ENCODE measurements at places on chromosomes 13 and 19.
A peak's percentile ranks its signal among the peaks of the same experiment; 100 is the strongest.

DNA sequence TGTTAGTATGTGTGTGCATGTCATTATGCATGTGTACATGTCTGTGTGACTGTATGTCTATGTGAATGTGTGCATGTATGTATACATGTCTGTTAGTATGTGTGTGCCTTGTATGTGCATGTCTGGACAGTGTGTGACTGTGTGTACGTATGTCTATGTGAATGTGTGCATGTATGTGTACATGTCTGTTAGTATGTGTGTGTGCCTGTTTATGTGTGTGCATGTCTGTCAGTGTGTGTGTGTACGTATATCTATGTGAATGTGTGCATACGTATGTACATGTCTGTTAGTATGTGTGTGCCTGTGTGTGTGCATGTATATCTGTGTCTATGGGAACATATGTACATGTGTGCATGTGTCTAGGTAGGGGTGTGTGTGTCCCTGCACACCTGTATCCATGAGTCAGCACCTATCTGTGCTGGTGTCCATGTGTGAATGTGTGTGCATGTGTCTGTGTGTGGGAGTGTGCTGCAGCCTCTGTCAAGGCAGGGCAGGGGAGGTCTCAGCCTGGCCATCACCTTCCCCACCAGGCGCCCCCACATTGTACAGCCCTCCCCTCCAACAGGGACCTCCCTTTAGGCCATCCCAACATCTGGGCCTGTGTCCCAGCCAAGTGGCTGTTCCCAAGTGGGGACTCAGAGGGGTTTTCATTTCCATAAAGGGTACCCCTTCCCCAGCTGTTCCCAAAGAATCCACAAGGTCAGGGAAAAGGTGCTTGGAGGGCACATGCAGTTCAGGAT lies 4.4 kb downstream of the GAS6 start:
- no peak overlapping the region for H3K27ac ChIP-seq
- H3K4me1 ChIP-seq = peaks cover 16% of the 10 kb centered on the region
- no peak overlapping the region for H3K4me3 ChIP-seq
- H3K27me3 ChIP-seq = peaks cover 40% of the 10 kb centered on the region
- DNase-seq = no peak

GRCh38 chr19:4606921-4607678 lies 32.2 kb upstream of the TNFAIP8L1 start:
- no peaks in the 10 kb centered on the region for H3K4me1 ChIP-seq
- no peak overlapping the region for H3K27ac ChIP-seq
- peaks cover 23% of the 10 kb centered on the region for H3K27me3 ChIP-seq
- DNase-seq = no peak
- H3K36me3 ChIP-seq = no peaks in the 10 kb centered on the region

- H3K27me3 ChIP-seq = peaks cover 19% of the 10 kb centered on the region
- H3K36me3 ChIP-seq = no peaks in the 10 kb centered on the region
- H3K4me1 ChIP-seq = peaks cover 2% of the 10 kb centered on the region
- no peak overlapping the region for H3K4me3 ChIP-seq
- H3K27ac ChIP-seq = no peak overlapping the region
- DNase-seq = no peak
Observed at GRCh38 chr19:2983351-2984214, 6.2 kb downstream of the TLE6 start.

- no peak overlapping the region for H3K4me3 ChIP-seq
- H3K27me3 ChIP-seq = no peaks in the 10 kb centered on the region
- DNase-seq = no peak
- H3K36me3 ChIP-seq = no peaks in the 10 kb centered on the region
Observed at GRCh38 chr13:65656740-65657329, 1573.3 kb downstream of the PCDH9 start.

GRCh38 chr13:77565635-77566034 lies 30.1 kb downstream of the SCEL start:
- no peaks in the 10 kb centered on the region for H3K36me3 ChIP-seq
- H3K4me1 ChIP-seq = no peaks in the 10 kb centered on the region
- H3K27me3 ChIP-seq = peaks cover 7% of the 10 kb centered on the region
- H3K27ac ChIP-seq = no peak overlapping the region
- H3K4me3 ChIP-seq = no peak overlapping the region

DNA sequence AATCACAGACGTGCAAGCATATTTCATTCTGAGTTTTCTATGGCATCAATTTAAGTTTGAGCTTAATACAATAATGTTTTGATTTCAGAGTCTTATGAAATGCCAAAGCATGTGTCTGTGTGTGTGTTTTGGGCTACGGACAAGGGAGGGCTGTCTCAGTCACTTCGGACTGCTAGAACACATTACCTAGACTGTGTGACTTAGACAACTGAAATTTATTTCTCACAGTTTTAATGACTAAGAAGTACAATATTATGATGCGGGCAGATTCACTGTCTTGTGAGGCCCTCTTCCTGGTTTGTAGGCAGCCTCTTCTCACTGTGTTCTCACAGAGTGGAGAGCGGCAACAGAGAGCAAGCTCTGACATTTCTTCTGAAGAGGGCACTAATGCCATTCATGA lies 1202.0 kb downstream of the EFNB2 start:
- no peak for DNase-seq
- H3K27me3 ChIP-seq = no peaks in the 10 kb centered on the region
- H3K27ac ChIP-seq = no peak overlapping the region
- H3K4me3 ChIP-seq = no peak overlapping the region
- H3K4me1 ChIP-seq = no peaks in the 10 kb centered on the region

DNA sequence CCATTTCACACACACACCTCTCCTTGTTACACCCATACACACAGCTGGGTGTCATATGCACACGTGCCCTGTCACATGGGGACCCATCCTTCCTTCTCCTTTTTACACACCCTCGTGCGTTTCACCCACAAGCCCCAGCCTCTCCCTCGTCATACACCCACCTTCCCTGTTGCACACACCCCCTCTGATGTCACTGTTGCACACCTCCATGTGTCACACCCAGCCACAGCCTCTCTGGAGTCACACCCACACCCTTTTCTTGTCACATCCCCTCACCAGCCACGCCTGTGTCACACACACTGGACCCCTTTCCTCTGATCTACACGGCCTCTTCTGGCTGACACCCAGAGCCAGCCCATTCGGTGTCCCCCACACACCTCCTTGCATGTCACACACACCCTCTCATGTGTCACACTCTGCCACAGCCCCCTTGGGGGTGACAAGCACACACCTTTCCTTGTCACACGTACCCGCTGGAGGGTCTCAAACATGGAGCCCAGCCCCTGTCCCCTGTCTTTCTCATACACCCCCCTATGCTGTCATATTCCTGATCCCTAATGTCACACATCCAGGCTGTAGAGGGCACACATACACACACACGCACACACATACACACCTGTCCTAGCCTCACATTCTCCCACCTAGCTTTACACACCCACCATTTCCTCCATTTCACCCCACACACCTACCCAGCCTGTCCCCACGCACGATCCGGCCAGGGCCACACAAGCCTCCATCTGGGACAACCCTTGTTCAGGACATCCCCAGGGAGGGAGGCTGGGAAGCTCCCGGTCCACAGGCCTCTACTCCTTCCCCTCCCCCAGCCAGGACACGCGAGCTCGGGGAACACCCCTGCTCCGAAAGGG lies 1.4 kb downstream of the NOVA2 start:
- H3K4me3 ChIP-seq = no peak overlapping the region
- no peak overlapping the region for H3K27ac ChIP-seq
- H3K36me3 ChIP-seq = no peaks in the 10 kb centered on the region

DNA sequence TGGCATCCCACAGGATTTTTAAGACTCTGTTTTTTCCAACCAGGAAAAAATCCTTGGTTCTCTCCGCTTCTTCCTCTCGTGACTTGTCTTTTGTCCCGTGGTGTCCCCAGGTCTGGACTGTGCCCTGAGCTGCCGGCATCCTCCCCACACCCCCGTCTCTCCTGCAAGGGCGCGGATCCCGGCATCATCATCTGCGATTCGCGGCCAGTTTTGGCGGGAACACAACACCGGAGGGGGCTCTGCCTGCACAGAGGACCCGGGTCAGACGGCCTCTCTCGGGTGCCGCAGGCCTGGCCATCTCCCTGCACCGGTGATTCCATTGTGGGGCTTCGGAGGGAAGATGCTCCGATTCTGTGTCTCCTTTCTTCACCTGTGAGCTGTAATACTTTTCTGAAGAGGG lies 18.8 kb upstream of the GAS6 start:
- H3K27ac ChIP-seq = no peak overlapping the region
- no peak for DNase-seq
- peaks cover 23% of the 10 kb centered on the region for H3K4me1 ChIP-seq
- H3K27me3 ChIP-seq = peaks cover 3% of the 10 kb centered on the region

DNA sequence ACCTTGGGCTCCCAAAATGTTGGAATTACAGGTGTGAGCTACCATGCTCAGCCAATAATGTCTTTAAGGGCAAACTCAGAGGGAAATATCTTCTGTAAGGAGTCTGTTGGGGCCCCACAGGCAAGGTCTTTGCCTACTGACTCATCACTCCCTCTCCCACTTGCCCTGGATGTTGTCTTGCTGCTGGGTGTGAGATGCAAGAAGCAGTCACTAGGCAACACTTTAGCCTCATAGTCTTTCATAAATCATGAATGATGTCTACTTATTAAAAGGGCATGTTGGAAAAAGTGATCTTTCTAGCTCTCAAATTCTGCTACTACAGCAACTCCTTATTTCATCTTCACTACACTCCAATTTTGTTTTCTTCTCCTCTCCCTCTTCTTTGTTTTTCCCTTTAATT lies 34.6 kb upstream of the SLC10A2 start:
- no peak overlapping the region for H3K4me3 ChIP-seq
- no peak overlapping the region for H3K27ac ChIP-seq
- no peaks in the 10 kb centered on the region for H3K27me3 ChIP-seq
- no peak for DNase-seq
- H3K4me1 ChIP-seq = no peaks in the 10 kb centered on the region

GRCh38 chr13:46303742-46304385 lies 83.2 kb downstream of the RUBCNL start:
- H3K4me1 ChIP-seq = peaks cover 15% of the 10 kb centered on the region
- peak overlapping the region; percentile 6 for H3K27ac ChIP-seq
- DNase-seq = no peak
- peaks cover 19% of the 10 kb centered on the region for H3K36me3 ChIP-seq
- no peaks in the 10 kb centered on the region for H3K27me3 ChIP-seq

DNA sequence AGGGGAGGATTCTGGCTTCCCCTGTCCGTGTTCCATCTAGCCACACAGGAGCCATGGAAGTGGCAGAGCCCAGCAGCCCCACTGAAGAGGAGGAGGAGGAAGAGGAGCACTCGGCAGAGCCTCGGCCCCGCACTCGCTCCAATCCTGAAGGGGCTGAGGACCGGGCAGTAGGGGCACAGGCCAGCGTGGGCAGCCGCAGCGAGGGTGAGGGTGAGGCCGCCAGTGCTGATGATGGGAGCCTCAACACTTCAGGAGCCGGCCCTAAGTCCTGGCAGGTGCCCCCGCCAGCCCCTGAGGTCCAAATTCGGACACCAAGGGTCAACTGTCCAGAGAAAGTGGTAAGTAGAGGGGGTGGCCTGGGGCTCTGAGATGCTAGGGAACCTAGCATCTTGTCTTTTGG lies 1.5 kb downstream of the BABAM1 start:
- no peaks in the 10 kb centered on the region for H3K27me3 ChIP-seq
- peak overlapping the region; percentile 51 for H3K4me3 ChIP-seq
- no peak overlapping the region for H3K27ac ChIP-seq
- peaks cover 26% of the 10 kb centered on the region for H3K4me1 ChIP-seq
- peaks cover 16% of the 10 kb centered on the region for H3K36me3 ChIP-seq

GRCh38 chr13:28819046-28819730 lies 951 bp upstream of the MTUS2 start:
- peaks cover 54% of the 10 kb centered on the region for H3K27me3 ChIP-seq
- no peak overlapping the region for H3K27ac ChIP-seq
- DNase-seq = no peak
- H3K36me3 ChIP-seq = no peaks in the 10 kb centered on the region

DNA sequence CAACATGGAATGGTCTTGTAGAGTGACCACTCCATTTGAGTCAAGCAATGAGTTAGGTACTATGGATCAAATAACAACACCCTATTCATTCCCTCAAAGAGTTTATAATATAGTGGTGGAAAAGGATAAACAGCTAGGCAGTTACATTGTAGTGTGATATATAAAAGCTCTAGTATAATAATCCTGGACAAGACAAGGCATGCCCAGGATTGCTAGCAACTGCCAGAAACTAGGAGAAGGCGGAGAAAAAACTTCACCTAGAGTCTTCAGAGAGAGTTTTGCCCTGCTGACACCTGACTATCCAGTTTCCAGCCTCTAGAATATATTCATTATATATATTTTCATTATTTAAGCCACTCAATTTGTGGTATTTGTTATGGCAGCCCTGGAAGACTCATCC lies 530.6 kb downstream of the KLF12 start:
- no peak overlapping the region for H3K4me3 ChIP-seq
- DNase-seq = no peak
- no peaks in the 10 kb centered on the region for H3K27me3 ChIP-seq
- H3K4me1 ChIP-seq = no peaks in the 10 kb centered on the region
- H3K27ac ChIP-seq = no peak overlapping the region

- H3K4me3 ChIP-seq = peak overlapping the region; percentile 15
- peaks cover 2% of the 10 kb centered on the region for H3K36me3 ChIP-seq
- peak overlapping the region; percentile 94 for H3K27ac ChIP-seq
Observed at GRCh38 chr13:42355092-42355485, 83.1 kb downstream of the AKAP11 start.

- H3K27me3 ChIP-seq = peaks cover 4% of the 10 kb centered on the region
- H3K36me3 ChIP-seq = no peaks in the 10 kb centered on the region
- peaks cover 9% of the 10 kb centered on the region for H3K4me1 ChIP-seq
- no peak for DNase-seq
- no peak overlapping the region for H3K27ac ChIP-seq
Observed at GRCh38 chr13:24381541-24382265, 72.3 kb downstream of the C1QTNF9 start.

DNA sequence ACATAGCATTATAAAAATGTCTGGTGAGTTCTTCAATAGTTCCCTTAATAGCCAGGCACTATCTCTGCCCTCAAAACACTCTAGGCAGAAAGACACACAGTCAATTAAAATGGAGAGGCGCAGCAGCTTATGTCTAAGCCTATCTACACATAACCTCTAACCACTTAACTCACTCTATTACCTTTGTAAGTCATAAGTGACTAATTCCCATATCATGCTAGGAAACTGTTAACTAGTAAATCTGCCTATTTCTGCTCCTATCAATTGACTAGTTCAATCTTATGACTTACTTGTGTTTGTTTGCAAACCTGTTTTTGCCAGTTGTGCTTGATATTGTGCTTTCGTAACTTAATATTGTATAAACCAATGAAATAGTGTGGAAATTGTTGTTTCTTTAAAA lies 3.2 kb downstream of the CCDC122 start:
- no peak overlapping the region for H3K27ac ChIP-seq
- DNase-seq = no peak
- H3K4me1 ChIP-seq = peaks cover 14% of the 10 kb centered on the region
- H3K4me3 ChIP-seq = no peak overlapping the region

- peaks cover 2% of the 10 kb centered on the region for H3K36me3 ChIP-seq
- no peak for DNase-seq
- H3K4me1 ChIP-seq = peaks cover 46% of the 10 kb centered on the region
- H3K4me3 ChIP-seq = no peak within 1 kb of the TSS
- H3K27ac ChIP-seq = no peak within 1 kb of the TSS
- H3K27me3 ChIP-seq = no peaks in the 10 kb centered on the region
Observed at GRCh38 chr13:98977568-98978265, at the start of gene DOCK9. DOCK9 (minus strand) TSS chr13:98978064; CDS start chr13:98977909, 155 bp downstream.

GRCh38 chr19:49136771-49137171 lies 17.4 kb downstream of the PPFIA3 start:
- H3K4me3 ChIP-seq = no peak overlapping the region
- H3K36me3 ChIP-seq = peaks cover 1% of the 10 kb centered on the region
- no peak overlapping the region for H3K27ac ChIP-seq
- DNase-seq = no peak

GRCh38 chr19:13946414-13946813 lies 5.9 kb upstream of the DCAF15 start:
- H3K4me3 ChIP-seq = no peak overlapping the region
- DNase-seq = no peak
- no peak overlapping the region for H3K27ac ChIP-seq
- no peaks in the 10 kb centered on the region for H3K4me1 ChIP-seq

GRCh38 chr19:49549045-49549444 lies 21.2 kb downstream of the RCN3 start:
- H3K36me3 ChIP-seq = peaks cover 27% of the 10 kb centered on the region
- no peaks in the 10 kb centered on the region for H3K27me3 ChIP-seq

Measured in activated CD4-positive, alpha-beta T cell treated with anti-CD3 and anti-CD28 coated beads, Interleukin-2, amount 10 ng/mL, durations not matched to agents 7 days and 5 days (primary cell).